ENCODE measurements at places on chromosomes 2 and 18.

- no peak for DNase-seq
These were observed 70.3 kb downstream of the CERKL start for GRCh38 chr2:181586569-181587081.

- no peak for DNase-seq
These were observed 207.6 kb upstream of the TANK start for GRCh38 chr2:160952464-160953254.

DNA sequence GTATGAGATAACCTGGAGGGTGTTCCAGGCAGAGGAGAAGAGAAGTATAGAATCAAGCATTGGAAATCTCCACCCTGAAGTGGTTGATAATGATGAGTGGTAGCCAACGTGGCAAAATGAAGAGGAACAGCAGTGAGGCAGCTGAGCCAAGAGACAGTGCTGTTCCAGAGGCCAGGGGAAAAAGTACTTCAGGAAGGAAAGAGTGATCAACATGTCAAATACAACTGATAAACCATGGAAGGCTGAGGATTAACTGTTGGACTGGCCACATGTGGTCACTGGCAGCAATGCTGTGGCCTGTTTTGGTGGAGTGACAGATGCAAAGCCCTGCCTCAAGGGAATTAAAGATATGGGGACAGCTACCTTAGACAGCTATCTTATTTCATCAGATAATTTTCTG is 51.9 kb upstream of the RMP24 start:
- DNase-seq, result no peak

GRCh38 chr2:95031726-95032116 is 6.2 kb downstream of the MAL start:
- DNase-seq, result no peak

DNA sequence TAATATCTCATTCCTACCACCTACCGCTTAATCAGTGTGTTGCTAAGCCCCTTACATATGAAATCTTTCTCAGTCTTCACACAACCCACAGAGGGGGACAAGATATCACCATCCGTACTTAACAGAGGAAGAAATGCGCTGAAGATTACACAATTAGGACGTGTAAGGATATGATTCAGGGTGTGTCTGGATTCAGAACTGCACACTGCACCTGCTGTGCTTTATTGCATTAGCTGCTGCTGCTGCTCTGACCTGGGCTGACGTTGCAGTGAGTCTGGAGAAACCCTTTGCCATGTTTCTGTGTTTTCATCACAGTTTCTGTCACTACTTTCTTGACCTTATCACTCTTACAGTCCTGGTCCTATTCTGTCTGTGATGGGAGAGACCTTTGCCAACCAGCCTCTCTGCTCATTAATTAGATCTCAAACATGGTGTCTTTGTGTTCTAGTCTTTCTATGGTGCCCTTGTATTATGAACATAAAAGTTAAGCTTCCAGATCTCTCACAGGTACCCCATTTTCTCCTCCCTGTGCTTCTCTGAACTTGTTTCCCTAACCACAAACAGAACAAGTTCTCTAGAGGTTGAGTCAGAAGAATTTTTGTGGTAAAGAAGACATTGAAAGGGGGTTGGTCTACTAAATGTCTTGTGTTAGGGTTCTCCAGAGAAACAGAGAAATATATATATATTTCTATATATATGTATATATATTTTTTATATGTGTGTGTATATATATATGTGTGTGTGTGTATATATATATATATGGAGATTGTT is 92.9 kb upstream of the CYP1B1 start:
- no peak for DNase-seq

DNA sequence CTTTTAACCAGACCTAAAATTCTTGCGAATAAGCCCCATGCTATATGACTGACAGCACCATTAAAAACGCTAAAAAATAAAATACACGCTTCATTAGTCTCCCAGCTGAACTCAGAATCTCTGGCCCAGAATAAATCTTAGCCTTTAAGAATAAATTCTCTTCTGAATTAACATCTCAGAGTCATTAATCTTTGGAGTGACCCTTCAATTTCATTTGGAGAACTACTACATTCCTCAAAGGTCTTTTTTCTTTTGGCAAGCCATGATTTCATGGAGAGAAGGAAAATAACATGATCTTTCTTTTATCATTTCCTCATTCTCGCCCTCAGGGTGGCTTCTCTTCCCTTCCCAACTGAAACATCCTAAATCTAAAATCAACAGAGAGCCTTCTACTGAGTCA is 259.0 kb downstream of the AFF3 start:
- DNase-seq, result no peak

GRCh38 chr2:214579035-214579434 is 168.2 kb downstream of the VWC2L start:
- DNase-seq, result no peak
